Activated CD4-positive, alpha-beta T cell treated with anti-CD3 and anti-CD28 coated beads for 24 hours (primary cell): ENCODE measurements at places on chromosomes 1 and 21.

DNA sequence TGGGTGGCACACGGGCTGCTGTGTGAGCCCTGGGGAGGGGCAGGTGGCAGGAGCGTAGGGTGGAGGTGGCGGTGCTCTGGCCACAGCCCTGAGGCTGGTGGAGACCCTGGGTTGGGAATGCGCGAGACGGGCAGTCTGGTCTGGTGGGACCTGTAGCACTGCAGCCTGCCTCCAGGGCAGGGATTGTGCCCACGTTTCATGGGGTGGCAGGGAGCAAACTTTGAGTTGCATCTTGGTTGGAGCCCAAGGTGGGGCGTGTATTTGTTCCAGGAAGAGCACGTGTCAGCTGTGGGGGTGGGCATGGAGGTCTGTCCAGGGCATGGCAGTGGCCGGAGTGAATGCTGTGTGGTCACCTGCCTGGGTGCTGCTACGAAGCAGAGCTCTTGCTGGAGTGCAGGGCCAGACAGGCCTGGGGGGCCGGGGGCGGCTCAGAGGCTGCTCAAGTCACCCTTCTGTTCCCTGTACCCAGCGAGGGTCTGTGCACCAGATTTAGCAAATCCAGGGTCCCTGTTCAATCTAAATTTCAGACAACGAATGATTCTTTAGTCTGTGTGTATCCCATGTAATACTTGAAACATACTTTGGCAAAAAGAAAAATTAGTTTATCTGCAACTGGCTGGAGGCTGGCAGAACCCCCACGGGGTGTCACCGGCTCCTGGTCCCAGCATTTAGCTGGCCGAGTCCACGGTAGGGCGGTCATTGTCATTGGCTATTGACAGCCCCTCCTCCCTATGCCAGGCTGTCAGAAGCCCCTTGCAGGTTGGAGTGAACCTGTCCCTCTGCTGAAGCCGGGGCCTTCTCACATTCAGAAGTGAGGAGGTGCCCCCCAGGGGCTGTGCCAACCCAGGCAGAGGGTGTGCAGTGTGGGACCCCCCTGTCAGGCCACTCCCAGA is 27.3 kb downstream of the KRTAP10-1 start:
- no peak for DNase-seq

DNA sequence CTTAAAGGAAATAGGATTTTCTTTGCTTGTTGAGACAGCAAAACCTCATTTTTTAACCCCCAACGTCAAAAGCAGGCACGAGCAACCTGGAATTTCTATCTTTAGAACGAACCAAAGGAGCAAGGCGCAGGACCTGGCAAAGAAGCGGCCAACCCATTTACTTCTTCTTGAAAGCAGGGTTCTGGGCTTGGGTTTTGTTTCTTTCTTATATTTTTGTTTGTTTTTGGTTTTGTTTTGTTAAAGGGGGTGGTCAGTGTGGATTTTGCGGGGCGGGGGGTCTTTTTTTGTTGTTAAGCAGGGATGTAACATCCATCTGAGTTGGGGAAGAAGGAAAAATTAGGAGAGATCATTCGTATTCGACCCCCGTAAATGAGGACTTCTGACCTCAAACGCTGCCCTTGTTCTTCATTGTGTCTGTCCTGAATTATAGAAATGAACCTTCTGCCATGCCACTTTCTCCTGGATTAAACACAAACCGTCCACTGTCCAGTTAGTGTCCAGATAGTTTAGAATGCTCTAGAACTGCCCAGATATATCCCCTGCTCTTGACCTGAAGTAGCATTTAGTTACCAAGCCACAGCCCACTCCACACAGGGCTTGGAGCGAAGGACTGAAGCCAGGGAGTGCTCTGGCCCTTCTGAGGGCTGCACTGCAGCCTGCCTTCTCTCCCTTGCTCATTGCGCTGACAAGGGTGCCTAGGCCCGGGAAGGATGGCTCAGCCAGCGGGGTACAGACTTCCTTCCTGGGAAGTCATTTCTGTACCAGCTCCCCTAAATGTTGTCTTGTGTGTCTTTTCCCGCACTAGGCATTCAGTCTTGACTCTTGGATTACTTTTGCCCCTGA is 909 bp upstream of the APP start:
- no peak for DNase-seq

DNA sequence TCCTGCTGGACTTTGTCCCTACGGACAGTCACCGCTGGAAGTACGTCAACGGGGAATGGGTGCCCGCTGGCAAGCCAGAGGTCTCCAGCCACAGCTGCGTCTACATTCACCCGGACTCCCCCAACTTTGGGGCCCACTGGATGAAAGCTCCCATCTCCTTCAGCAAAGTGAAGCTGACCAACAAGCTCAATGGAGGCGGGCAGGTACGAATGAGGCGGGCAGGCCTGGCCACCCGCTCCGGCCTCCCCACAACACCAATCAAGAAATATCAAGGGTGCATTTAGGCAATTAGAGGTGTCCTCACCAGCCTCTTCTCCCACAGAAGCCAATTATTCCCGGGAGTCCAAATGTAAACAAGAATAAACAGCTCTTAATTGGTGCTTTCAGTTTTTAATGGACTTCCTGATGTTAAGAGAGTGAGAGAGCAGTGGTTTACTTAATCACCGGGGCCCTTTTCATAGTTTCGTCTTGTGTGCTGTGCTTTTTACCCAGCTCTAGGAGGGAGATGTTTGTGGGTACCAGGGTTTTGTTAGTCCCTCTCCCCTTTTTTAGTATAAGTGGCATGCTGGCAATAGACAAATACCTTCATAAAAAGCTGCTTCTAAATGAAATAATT is 10.7 kb downstream of the TBX19 start:
- no peak for DNase-seq

DNA sequence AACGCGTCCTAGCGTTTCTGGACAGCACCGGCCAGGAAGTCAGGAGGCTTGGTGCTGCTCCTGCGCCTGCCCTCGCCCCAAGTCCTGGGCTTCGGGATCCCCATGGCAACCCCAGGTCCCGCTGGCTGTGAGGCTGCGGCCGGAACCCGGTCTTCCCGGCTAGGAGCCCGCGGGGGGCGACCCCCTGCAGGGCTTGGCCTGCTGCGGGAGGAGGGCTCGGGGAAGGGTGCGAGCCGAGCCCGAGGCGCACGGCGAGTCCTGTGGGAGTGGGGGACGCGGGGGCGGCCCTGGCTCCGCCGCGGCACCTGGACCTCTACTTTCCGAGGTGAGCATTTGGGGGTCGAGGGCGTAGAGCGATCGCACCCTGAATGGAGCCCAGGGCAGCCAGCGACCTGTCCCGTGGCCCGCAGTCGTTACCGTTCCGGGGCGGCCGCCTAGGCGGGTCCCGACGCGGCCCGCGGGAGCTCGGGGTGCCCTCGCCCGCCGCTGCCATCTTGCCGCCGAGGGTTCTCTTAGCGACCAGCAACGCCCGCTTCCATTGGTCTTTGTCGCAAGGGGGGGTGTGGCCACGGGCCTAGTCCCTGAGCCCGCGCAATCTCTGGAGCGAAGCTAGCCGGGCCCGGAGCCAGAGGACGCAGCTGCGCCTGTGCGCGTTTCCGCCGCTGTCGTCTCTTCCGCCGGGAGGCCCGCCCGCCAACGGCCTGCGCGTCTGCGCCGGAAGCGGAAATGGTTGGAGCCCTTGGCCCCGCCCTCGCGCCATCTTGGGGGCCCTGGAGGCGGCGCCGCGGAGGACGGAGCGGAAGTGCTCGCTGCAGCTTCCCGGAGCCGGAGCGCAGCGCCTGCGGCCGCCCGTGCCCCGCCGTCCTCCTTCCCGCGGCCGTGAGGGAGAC is at the start of the genes MORN1 and RER1:
MORN1 (minus strand) TSS at position 514 of the 890 bp plus-strand sequence; CDS start at position 493, 21 bp downstream.
RER1 (plus strand) TSS at position 801 of the 890 bp plus-strand sequence. CDS start 3,950 bp downstream, outside the sequence.
- DNase-seq = peak; percentile 96

DNA sequence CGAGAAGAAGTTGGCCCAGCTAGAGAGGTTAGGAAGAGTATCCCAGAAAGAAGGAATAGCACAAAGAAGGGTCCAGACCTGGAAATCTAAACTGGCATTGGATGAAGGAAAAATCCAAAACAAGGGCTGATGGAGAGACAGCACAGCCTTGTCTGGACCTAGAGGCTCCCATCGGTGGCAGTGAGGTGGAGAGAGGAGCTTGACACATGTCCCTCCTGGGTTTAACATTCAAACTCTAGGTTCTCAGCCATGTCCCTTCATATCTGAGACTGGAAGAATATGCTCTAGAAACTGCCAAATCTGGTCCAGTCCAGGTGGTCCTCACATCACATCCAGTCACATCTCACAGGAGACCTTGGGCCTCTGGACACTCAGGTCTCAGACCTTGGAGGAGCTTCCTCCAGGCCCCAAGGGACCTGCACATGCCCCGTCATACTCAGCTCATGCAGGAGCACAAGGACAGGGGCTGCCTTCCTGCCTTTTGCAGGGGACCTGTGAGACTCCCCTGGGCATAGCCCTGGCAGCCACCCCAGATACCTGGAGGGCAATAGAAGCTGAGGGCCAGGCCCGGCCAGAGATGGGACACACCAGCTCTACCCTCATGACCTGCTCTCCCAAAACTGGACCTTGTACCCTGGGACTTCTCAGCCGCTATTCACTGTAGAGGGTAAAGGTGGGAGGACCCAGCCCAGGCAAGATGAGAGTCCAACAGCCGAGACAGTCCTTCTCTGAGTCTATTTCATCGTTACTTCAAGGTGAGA is 7.5 kb downstream of the TMEM125 start:
- DNase-seq = no peak

GRCh38 chr1:210582205-210582970 is 253.7 kb downstream of the HHAT start:
- no peak for DNase-seq

DNA sequence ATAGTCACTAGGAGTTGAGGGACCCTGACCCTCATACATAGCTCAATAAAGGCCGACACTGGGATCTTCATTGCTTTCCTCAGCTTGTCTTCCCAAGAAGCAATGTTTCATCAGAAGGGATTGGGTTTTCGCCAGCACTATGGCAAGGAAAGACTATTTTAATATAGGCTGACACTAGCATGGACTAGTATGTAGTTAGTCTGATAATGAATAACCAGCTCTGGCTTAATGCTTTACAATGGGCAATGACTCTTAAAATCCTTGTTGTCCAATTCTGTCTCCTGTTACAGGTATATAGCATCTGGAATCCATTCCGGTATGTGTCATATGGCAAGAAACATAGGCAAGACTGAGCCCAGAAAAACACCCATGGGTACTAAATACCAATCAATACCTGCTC is 15.3 kb upstream of the SYT2 start:
- no peak for DNase-seq

DNA sequence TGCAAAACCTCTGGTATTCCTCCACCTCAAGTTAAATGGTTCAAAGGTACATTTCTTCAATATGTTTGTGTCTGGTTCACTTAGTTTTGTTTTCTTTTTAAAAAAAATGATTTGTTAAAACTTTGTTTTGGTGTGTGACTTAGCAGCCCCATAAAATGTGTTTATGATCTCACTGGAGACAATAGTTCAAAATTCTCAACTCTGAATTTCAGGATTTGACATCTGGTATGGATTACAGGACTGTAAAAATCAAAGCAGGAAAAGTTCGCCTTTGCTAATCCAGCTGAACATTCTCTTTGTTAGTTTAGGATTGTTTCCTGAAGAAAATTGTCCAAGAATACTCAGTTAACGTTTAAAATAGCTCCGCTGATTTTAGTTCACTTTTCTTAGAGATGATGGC is 231.7 kb downstream of the HMCN1 start:
- no peak for DNase-seq

GRCh38 chr1:248622570-248623001 is 12.3 kb downstream of the OR2T11 start:
- DNase-seq = no peak

GRCh38 chr1:43619996-43620920 is 29.7 kb upstream of the KDM4A start:
- no peak for DNase-seq

DNA sequence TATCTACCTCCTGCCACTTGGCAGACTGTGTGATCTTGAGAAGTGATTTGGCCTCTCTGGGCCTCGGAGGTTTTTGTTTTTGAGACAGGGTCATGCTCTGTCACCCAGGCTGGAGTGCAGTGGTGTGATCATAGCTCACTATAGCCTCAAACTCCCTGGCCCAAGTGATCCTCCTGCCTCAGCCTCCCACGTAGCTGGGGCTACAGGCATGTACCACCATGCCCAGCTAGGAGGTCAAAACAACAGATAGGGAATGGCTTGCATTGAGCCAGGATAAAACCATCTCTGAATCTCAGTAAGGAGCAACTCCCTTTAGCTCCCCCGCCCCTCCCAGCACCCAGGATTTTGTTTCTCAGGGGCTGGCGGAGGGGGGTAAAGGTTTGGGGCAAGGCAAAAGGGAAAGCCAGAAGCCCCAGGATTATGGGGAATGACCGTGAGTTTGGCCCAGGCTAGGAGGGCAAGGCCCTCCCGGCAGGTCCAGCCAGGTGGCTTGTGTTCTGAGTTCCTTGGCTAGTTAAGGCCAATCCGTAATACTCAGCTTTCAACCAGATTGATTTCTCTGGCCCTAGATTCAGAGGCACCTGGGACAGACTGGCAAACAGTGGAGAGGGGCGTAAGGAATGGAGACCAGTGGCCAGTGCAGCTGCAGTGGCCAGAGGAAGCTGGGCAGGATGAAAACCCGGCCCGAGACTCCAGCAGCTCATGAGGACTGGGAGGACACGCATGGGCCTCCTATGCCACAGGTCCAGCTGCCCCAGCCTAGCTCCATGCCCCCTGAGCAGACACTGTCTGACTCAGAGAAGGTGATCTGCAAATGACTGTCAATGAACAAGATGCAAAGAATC is 130.1 kb downstream of the DMRTB1 start:
- no peak for DNase-seq

DNA sequence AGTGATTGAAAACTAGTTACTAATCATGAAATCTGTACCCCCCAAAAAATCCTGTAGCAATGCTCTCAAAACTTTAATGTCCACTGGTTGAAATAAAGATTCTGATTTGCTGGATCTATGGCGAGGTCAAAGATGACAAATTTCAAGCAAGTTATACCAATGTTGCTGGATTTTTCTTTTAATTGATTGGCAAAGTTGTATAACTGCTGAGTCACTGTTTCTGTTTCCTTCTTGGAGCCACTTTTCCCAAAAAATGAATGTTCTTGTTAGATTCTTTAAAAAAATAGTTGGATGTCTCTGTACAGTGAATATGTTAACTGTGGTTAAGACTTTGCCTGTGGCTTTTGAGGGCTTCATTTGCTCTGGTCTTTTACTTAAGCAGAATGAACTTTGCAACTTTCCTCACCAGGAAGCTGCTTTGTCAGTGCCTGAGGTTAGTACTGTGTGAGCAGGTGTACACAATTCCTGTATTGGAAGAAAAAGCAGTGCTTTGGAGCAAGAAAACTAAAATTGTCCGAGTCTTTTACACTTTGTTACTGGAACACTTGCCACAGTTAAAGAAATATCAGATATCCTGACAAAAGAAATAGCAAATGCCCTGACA is 1211.9 kb downstream of the MRPL39 start:
- no peak for DNase-seq

DNA sequence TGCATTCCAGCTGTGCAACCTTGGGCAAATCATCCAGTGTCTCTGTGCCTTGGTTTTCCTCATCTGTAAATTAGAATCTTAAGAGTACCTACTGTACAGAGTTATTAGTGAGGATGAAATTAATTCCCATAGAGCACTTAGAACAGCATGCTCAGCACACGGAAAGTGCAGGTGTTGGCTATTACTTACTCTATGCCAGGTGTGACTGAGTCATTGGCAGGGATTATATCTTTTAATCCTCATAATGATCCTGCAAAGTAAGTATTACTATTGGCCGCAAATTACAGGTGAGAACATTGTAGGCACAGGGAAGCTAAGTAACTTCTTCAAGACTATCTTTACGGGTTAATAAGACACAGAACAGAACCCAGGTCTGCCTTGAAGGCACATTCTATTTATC is 6.3 kb upstream of the UBE2U start:
- no peak for DNase-seq
